ENCODE measurements at places on chromosomes 3 and 15. TPM values are rescaled to one million over a fixed set of nuclear protein-coding genes. Genes with fewer than 3 reads are reported as not detected.

Gene XYLB
- total RNA-seq: 1.7 TPM

Gene IL17RD
- 8.1 TPM for total RNA-seq

GRCh38 chr15:49101536-49101935, 53.9 kb downstream of the COPS2 start:
- DNase-seq: no peak

GRCh38 chr3:122890720-122891220, 95.9 kb downstream of the SLC49A4 start:
- DNase-seq: no peak

Gene BRPF1
- 21.8 TPM for total RNA-seq

DNA sequence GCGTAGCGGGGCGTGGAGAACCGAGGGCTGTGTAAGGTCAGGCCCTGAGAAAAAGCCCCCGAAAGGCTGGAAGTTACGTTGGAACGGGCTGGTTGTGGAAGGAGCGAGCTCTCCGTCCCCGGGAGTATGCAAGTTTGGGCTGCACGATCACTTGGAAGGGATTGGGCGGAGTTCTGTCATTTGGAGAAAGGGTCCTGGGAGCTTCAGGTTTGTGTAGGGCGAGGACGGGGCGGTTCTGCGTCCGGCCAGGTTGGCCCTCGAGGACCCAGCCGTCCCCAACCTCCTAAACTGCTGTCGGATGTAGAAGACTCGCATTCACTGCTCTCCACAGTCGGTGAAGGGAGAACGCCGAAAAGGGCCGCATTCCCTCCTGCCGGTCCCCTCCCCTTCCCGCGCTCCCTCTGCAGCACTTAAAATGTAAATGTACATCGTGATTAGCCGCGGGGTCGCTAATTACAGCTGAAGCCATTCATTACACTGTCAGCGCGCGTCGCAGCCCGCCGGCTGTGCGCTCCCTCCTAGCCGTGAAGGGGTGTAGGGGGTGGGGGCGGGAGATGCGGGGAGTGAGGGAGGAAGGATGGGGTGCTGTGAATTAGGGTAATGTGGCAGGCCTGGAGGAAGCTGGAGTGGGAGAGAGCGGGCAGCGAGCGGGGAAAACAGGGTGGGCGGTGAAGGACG, 2.5 kb upstream of the RPP25 start:
- DNase-seq: no peak

GRCh38 chr15:71678191-71678590, 132.2 kb upstream of the NR2E3 start:
- DNase-seq: no peak

GRCh38 chr15:31339558-31339895, 12.9 kb downstream of the KLF13 start:
- DNase-seq: no peak

GRCh38 chr3:112734736-112735350, 93.9 kb upstream of the CCDC80 start:
- DNase-seq: no peak

Gene ELL3
- total RNA-seq: 7.7 TPM

Gene CPNE9
- 0.33 TPM for total RNA-seq

DNA sequence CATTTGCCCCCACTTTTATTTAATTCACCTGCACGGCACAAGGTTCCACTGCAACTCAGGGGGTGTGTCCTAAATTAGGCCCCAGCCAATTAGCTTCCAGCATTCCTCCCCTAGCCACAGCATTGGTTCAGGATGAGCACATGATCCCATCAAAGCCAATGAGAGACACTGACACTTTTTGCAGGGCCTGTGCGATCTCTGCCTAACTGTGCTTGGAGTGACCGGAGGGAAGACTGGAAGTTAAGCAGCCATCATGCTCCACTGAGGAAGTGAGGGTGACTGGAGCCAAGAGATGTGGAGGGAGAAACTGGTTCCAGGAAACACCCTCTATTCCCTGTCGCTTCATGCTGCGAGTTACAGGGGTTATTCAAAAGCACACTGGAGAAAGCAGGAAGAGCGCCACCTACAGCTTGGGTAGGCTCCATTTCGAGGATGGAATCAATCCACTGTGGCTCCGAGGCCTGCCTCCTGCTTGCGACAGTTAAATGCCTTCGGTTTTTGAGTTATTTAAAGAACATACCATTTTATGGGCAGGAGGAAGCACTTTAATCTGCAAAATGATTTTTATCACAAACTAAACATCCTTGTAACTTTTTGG, 122.2 kb upstream of the WNT5A start:
- no peak for DNase-seq

DNA sequence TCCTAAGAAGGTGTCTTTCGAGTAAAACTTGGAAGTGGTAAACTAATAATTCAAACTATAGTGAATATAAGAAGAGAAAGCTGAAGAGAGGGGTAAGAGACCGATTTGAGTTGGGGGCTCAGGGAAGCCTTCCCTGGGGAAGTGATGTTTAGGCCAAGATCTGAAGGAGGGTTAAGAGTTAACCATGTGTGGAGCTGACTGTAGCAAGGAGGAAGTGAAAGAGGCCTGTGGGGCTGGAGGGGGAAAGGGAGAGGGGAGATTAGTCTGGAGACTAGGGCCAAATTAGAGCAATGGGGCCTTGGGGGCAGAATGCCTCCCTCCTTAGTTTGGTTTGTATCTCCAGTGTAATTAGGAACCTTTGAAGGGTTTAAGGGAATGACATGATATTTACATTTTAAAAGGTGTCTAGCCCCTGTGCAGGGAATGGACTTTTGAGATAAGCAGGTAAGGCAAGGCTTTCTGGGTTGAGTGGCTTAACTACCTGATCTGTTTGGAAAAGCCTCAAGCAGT, 2.2 kb downstream of the ZNF592 start:
- no peak for DNase-seq

Gene ARL8B
- total RNA-seq: 47.1 TPM
